ENCODE measurements at places on chromosomes 3 and 15.

- no peak for DNase-seq
Observed at GRCh38 chr3:17954801-17955200, 212.4 kb upstream of the TBC1D5 start.

- no peak for DNase-seq
Observed at GRCh38 chr3:170809007-170809974, 60.7 kb downstream of the RPL22L1 start.

DNA sequence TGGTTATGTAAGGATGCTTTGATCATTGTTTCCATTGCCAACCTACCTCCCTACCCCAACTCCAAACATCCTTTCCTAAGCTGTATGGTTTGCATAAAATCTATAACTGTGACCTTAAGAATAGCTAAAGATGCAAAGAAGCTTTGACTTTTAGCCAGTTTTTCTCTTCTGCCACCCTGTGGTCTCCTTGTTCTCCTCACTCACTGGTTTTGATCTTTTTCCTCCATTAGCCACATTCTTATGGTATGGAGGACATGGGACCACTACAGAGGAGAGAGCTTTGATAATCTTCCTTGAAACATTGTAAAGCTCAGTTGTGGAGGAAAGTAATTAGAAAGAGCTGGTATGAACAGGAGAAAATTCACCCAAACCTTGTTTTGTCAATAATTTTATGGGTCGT lies 115.9 kb downstream of the NEK11 start:
- DNase-seq: no peak

DNA sequence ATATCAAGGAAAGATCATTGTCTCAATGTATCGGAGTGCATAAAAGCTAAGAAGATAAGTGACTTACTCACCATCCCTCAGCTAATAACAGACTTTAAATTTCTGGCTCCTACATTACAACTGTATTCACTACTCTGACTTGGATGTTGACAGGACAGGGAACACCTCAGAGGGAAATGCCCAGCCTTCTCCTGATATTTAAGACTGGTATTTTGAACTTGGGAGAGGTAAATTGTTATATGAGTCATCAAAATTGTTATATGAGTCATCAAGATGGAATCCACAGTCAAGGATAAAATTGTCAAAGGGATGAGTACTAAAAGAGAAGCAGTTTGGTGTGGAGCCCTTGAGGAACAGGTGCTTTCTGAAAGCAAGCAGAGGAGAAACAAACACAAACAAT lies 961.4 kb downstream of the VGLL3 start:
- DNase-seq: no peak

DNA sequence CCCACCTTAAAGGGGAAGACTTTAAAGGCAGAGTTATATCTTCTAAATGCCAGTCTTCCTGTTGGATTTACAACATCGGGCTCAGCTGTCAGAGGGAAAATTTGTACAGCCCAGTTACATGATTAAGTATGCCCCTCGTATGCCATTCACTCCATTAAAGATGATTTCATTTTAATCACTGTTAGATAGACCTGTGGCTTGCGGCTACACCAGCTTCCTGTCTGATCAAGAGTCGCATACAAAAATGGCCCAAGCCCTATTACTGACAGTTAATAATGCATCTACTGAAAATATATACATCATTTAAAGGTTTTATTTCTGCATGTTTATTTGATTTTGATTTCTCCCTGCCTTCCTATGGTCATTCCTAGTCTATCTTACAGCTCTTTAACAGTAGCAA lies 7.1 kb downstream of the EIF4E3 start:
- no peak for DNase-seq

DNA sequence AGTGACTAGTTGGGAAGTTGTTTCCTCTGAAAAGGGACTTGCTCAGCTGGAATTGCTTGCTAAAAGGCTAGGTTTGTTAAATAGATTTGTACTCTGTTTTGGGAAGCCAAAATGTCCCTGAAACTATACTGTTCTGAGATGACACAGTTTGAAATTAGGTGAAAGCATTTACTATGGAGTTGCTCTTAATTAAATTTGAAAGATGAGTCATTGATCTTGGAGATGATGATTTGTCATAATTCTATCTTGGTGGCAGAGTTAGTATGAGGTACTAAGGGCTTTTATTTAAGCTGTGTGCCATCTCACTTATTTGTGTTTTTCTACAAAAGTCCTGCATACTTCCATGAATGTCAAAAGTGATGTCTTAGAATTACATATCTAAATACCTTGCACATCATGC lies 320.9 kb downstream of the PTPRG start:
- DNase-seq: no peak

- DNase-seq: no peak
Observed at GRCh38 chr15:65246026-65246714, 34.9 kb upstream of the CILP start.

DNA sequence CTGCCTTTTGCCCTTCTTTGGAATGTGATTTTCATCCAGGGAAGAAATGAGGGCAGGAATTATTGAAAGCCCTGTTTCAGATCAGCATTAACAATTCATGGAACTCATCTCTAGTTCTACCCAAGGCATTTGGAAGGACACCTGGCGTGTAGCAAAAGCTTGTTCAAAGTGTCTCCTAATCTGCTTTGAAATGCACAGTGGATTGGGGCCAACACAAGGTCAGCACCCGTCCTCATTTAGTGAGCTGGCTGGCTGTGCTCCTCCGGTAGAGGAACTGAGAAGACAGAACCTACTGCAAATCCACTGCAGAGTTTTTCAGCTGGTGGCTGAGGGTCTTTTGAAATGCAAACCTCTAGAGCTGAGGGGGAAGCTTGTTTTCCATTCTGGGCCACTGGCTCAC lies 141.6 kb upstream of the STT3B start:
- no peak for DNase-seq

GRCh38 chr3:23667536-23668429 lies 138.0 kb upstream of the UBE2E1 start:
- DNase-seq: no peak

- no peak for DNase-seq
Observed at GRCh38 chr3:47434849-47435248, 40.9 kb downstream of the SCAP start.

GRCh38 chr3:76826861-76827260 lies 213.0 kb upstream of the ROBO2 start:
- no peak for DNase-seq

DNA sequence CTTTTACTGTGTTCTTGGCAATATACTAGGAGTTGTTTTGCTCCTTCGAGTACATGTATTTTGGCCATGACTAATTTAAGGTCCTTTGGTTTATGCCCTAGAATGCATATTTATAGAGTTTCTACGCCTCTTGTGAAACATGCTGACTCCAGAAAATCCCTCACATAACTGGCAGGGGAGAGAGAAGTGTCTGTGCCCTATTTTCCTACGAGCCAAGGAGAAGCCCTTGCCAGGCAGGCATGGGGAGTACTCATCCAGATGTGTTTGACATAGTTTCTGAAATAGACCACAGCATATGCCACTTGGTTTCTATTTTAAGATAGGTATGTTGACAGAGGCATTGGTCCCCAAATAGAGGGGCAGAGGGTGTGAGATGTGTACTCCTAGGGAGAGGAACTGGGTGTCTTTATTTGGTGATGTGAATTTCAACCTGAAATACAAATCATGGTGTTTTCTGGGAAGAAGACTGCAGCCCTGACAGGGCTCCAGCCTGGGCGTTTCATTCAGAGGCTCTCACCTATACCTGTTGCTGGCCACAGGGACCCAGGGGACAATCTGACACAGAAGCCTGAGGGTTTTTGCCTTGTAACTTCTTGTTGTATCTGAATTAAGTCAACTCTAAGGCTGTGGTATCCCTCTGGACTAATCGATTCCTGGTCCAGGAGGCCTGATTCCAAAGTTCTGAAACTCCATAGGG lies 267.8 kb upstream of the C2CD4B start:
- DNase-seq: no peak

DNA sequence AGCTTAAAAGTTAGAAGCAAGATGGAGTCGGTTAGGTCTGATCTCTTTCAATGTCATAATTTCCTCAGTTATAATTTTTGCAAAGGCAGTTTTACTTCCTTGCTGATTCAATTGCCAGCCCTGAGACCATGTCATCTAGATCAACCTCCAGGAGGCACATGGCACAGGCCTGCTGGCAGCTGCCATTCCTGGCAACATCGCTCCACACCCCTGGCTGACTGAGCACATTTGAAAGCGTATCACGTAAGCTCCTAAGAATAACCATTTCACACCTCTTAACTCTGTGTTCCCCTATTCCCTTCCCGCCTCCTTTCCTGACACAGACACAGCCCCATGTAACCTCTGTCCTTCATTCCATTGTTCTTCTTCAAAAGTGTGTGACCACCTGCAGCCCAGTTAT lies 313.9 kb upstream of the CTNNB1 start:
- no peak for DNase-seq

GRCh38 chr3:157098121-157098822 lies 61.7 kb downstream of the CCNL1 start:
- no peak for DNase-seq

DNA sequence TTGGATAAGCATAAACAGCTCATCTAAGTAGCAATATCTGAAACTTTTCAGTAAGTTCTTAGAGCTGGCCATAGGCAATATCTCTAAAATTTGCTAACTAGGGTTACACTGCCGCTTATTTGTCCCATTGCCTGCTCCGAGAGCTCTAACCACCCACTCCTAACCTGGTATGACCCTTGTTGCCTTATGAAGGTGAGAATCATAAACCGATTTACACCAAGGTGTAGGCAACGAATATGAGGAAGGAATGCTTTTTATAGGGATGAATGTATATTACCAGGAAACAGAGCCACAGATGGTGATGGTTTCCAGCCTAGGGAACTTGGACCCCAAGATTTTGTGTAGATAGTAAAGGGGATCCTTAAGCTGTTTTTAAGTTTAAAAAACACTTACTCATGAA lies 440.9 kb downstream of the PDCD6IP start:
- DNase-seq: no peak

- DNase-seq: no peak
Observed at GRCh38 chr15:96564546-96564945, 234.0 kb downstream of the NR2F2 start.

- no peak for DNase-seq
Observed at GRCh38 chr15:80837006-80837405, 57.8 kb downstream of the CEMIP start.

GRCh38 chr3:3066910-3067309 lies 43.3 kb downstream of the IL5RA start:
- DNase-seq: no peak

DNA sequence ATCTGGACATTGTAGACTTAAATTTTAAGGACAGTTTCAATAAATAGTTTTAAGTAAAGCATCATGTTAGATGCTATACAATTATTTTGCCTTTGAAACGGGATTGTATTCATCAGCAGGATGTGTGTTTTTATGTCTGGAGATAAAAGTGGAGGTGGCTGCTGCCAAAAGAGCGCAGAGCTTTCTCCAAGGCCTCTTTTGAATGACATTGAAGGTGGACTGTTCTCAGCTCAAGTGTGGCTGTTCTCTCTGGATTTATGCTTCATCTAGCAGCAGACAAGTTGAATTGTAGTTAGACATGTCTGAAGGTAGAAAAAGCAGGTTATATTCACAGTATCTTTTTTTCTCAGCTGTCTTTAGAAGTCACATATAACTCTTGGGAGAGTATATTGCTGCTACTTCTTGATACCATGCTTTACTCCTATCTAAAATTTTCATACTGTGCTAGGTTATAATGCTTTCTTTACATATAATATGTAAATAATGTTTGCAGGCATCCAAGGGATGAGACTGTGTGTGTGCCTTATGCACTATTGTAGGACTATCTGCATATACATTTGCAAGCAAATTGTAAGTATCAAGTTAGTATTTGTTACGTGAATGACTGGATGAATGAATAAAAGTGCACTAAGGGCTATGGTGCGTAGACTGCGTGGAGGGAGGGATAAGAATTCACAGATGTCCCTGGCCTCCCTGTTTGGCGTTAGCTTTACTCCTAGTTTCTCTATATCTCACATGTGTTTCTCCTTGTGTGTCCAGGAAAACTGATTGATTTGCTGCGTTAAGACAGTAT lies 340.1 kb downstream of the NAALADL2 start:
- no peak for DNase-seq

DNA sequence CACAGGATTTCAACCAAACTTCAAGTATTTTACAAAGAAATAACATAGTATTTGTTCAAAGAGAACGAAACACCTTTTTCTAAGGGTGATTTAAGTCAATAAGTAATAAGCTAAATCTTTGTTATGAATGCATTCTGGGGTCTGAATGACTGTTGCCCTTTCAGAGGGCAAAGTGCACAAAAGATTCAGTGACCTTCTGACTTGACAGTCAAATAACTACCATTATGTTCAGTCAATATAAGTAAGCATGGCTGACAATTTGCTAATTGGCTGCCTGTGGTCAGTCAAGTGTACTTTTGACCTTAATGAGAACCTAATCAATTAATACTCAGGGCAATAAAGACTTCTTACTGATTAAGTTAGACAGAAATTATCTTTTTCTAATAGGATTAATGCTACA lies 133.1 kb upstream of the NANOGP8 start:
- no peak for DNase-seq

GRCh38 chr3:39415983-39416382 lies 9.5 kb downstream of the RPSA start:
- DNase-seq: no peak

GRCh38 chr15:58203537-58203936 lies 65.4 kb downstream of the AQP9 start:
- no peak for DNase-seq

GRCh38 chr15:48718646-48719045 lies 73.1 kb upstream of the FBN1 start:
- no peak for DNase-seq

- DNase-seq: no peak
Observed at GRCh38 chr3:47536221-47536891, 22.8 kb upstream of the ELP6 start.

DNA sequence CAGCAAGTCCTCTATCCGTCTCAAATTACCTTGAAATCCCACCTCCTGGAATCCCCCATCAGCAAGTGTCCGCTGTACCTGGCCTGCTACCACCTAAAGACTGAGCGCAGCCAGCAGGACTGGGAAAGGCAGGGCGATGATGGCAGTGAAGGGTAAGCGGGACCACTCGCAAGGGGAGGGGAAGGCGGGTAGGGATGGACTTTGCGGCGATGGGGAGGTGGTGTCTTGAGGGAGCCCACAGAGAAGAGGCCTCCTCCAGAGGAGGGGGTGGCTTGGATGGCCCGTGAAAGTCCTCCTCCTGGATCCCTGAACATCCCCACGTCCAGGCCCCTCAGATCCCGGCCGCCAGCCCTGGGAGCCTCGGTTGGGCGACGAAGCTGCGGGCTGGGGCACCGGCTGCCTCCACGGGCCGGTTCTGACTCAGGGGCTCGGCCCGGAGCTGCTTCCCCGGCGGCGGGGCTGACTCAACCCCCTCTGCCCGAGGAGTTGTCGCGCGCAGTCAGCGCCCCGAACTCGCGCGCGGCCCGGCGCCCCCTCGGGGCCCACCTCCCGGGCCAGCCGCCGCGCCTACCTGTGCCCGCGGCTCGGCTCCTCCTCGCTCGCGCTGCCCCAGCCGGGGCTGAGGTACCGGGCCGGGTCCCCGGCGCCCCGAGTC lies 512 bp downstream of the LARP6 start:
- DNase-seq: no peak

- no peak for DNase-seq
Observed at GRCh38 chr3:60153221-60153999, 1097.8 kb downstream of the FHIT start.

- DNase-seq: no peak
Observed at GRCh38 chr3:174247687-174248152, 611.4 kb upstream of the NAALADL2 start.
